ENCODE measurements at places on chromosomes 13 and 19.

GRCh38 chr19:3234800-3235199 is 10.3 kb downstream of the CELF5 start:
- DNase-seq = peak; percentile 40

DNA sequence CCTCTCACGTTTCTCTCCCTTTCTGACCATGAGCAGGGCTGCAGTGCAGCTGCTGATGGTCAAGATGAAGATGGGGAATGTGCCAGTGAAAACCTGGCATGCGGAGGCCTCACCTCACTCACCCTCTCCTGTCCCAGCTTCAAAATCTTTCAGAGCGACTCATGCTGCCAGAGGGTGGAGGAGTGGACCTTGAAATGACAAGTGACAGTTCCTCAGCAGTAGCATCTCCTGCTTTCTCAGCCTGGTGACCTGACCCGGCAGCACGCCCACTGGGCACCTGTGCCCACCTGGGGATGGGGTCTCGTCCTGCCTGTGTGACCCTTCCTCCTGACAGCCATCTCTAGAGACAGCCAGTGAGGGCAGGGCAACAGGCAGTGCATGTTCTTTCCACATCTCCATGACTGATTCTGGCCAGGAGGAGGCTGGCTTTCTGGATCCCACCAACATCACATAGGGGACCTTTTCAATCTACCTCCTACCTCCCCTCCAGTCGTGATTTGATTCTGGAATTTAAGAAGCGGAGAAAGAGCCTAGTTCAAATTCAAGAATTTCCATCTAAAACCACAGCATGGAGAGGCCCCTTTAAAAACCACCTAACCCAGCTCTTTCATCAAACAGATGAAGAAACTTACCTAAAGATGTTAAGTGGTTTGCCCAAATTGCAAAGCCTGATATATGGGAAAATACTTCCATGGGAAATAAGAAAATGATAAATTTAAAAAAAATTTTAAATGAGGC is 45.8 kb downstream of the RFX2 start:
- DNase-seq = no peak

- no peak for DNase-seq
Measured at GRCh38 chr13:20891034-20891433, 11.5 kb downstream of the XPO4 start.

DNA sequence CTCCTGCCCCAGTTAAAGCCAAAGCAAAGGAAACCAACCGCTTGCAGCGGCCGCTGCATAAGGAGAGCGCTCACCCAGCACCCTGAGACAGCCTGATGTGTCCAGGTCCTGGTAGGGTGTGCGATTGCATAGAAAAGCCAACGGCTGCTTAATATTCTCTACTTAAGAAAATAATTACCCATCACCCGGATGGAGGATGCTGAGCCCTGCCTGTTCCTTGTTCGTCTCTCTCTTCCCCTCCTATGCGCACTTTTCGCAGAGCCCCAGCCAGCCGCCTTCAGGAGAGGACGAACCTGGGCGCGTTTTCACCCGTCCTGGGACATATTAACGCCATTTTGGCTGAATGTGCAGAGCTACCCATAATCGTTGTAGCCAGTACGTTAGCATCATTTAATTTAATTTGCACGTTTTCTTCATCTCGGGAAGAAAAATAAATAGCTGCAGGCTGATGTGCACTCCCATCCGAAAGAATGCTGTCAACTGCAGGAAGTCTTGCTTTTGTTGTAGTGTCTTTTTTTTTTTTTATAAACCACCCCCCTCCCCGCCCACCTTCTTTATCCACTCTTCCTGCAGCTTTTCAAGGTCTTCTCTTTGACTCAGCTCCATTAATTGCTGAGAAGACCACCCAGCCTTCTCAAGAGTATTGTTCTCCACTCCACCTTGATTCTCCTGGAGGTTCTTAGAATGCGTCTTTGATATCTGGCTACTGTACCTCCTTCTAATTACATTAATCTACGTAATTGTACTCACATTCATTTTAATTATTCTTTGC is 214.5 kb downstream of the TEX29 start:
- no peak for DNase-seq

DNA sequence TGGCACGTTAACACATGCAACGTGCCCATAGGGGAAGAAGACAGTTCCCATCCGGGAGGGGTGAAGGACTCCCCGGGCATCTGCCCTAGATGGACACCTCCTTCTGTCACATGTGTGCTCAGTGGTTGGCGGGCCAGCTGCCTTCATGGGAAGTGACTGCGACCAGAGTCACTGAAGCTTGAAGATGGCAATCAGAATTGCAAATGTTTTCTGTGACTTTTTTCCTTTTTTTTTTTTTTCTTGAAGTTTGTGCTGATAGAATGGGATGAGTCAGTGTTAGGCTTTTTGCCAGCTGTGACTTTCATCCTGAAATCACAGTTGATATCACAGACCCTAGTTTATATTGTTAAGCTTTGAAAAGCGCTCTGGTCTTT is 109.2 kb upstream of the MCF2L start:
- no peak for DNase-seq

DNA sequence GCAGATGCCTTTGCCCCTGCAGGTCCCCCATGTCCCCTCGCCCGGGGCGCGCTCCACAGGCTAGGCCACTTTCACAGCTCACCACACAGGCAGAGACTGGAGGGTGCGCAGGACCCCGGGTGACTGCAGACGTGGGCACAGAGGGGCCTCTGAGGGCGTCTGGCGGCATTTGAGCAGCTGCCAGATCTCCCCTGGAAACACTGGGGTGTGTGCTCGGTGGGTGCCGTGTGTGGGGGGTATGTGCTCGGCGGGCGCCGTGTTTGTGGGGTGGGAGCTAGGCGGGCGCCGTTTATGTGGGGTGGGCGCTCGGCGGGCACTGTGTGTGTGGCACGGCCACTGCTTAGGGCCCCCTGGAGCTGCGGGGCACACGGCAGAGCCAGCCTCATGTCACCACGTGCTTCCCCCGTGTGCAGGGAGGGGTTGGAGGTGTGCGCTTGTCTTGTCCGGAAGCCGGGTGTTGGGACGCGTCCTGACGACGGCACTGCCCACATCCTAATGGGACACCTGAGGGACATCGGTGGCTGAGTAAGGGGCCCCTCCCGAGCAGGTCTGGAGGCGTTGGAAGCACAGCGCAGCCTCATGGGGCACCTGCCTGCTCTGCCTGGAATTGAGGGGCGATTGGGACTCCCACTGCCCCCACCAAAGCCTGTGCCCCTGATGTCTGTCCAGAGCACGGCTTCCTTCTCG is 16.7 kb downstream of the CSNK1G2 start:
- no peak for DNase-seq

- no peak for DNase-seq
Measured at GRCh38 chr13:44329909-44330545, 43.6 kb upstream of the SERP2 start.

- no peak for DNase-seq
Measured at GRCh38 chr13:85313761-85314503, 485.3 kb downstream of the SLITRK6 start.

DNA sequence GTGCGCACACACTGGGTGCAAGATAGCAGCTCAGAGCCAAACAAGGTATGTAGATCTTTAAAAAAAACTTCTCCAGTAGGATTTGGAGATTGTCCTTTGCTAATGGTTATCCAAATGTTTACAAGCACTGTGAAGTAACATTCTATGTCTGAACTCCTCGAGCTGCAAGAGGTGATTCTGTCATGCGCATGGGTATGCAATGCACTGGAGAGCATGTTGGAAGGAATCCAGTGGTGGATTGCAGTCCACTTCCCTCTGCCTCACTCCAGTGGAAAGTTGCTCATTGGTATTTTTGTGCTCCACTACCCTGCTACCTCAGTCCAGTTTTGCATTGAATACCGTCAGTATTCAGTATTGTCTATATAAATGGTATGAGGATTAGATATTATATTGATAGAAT is 132.1 kb downstream of the ATP8A2 start:
- no peak for DNase-seq

GRCh38 chr19:38209671-38210457 is 14.2 kb downstream of the DPF1 start:
- no peak for DNase-seq

DNA sequence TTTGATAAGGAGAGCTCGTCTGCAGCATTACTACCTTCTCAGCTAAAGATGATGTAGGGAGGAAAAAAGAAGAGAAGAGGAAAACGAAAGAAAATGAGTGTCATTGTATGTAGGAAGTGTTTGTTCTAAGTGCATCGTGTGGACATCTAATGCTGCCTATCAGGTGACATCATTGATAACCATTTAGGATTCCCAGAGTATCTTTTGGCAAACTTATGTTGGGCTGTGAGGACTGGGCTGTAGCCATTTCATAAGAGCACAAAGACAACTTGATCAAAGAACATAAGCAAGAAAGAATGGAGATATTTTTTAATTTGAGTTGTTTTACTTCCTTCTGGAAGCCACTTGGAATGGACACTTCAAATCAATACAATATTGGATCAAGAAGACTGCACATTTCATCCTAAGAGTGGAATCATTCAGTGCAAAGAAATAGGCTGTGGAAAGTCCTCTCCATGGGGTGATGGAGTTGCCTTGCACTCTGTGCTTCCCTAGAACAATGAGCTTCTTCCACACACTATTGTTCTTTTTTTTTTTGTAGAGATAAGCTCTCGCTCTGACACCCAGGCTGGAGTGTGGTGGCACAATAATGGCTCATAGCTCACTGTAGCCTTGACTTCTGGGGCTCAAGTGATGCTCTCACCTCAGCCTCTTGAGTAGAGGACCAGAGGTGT is 52.4 kb upstream of the UBL3 start:
- no peak for DNase-seq

DNA sequence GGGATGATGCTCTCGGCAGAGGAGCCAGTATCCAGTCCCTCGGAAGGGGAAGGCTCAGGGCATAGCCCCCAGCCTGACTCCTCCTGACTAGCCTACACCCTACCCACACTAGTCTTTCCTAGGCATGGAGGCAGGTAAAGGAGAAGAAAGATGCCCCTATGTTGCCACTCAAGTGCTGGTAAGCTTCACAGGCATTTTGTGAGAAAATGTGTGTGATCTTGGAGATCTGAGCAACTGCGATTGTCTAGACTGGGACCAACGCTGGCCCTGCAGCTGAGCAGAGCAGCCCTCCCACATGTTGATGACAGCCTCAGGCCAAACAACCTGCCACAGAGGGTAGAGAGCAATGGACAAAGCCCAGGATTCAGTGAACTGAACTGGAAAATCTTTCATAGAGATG is 11.7 kb upstream of the ATP12A start:
- DNase-seq = no peak

- DNase-seq = no peak
Measured at GRCh38 chr13:61880578-61881283, 465.1 kb upstream of the PCDH20 start.

DNA sequence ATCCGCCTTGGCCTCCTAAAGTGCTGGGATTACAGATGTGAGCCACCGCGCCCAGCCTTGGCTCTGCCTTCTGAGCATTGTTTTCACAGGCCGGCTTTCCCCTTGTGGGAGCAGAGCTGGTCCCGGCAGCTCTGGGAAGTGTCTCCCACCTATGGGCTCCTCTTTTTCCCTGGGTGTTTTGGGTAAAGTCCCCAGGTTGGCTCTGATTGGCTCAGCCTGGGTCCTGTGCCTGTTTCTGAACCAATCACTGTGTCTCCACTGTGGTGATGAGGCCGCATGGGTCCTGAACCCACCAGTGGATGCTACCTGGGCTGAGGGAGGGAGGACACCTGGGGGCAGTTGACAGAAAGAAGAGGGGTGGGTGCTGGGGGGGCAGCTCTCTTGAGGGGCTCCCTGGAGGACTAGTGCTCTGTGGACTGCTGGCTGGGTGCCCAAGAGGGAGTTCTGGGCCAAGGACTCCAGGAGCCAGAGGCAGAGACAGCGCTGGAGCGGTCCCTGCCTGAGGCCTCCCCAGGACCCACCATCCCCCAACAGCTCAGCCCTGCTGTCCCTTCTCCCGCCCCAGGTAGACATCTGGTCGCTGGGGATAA is 19.6 kb upstream of the NCCRP1 start:
- DNase-seq = no peak

DNA sequence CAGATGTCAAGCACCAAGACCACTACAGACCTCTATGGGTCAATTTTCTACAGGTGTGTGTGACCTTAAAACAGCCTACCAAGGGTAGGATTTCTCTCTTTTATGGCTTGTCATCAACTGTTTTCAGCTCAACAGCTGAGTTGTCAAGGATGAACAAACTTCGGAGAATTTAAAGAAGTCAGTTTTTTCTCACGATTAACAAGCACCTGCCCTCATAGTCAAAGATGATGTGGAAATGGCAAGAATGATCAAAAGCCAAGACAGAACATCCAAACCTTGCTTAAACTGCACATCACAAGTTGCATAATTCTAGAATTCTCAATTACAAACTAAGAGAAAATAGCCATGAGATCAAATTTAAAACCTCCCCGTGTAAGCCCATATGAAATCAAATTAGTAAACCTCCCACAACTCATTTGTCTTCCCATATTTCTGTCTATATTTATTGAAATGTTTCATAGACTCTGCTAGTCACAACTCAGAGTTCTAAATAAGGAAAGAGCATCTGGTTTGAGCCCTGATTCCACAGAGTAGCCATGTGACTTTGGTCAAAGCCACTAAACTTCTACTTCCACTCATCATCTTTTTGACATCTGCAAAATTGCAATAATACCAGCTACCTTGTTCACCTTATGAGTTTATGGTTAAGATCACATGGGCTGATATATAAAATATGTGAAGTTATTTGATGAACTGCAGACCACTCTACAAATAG is 521.5 kb upstream of the HTR2A start:
- DNase-seq = no peak

GRCh38 chr19:54616057-54616456 is 14.2 kb upstream of the LILRB1 start:
- no peak for DNase-seq

DNA sequence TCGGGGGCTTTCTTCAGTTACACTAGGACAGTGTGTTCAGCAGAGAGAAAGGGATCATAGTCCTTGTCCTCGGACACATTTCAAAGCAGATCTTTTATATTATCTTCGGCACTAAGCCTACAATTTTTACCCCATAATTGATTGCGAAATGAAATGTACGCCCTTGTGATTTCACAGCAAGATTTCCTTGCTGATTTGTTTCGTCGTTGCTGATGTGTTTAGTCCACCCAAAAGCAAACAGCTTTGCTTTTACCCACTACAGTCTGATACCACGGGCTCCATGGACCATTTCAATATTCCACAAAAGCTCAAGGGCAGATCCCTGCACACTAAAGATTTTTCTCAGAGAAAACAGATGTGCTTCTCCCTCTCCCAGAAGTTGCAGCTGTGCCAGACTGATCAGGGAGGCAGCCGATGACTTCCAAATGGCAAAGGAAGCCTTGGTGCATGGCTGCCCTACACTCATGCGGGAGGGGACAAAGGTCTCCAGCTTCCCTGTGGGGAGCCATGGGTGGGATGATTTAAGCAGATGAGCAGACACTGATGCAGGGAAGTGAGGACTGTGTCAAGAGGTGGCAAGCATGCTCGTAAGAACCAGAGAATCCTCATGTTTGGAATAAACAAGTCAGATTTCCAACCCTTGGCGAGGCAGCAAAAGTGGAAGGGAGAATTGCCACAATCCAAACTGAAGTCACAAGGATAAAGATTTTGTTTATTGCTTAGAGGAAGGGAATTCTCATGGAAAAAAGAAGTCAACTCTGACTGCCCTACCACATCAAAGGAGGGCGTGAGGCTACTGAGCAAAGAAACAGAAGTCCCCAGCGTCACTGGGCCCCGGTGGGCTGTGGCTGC is 81.1 kb downstream of the STK24 start:
- no peak for DNase-seq

- no peak for DNase-seq
Measured at GRCh38 chr19:30471441-30471840, 99.3 kb downstream of the ZNF536 start.

- DNase-seq = no peak
Measured at GRCh38 chr19:54630782-54631181, 498 bp downstream of the LILRB1 start.

GRCh38 chr19:31676271-31677004 is 327.2 kb upstream of the TSHZ3 start:
- DNase-seq = no peak

- DNase-seq = no peak
Measured at GRCh38 chr19:43700395-43701000, 15.4 kb upstream of the IRGC start.

Data from activated CD4-positive, alpha-beta T cell treated with anti-CD3 and anti-CD28 coated beads for 24 hours (primary cell).